ENCODE measurements at places on chromosomes 6 and 20.

- DNase-seq, result no peak
Observed at GRCh38 chr6:4662886-4663285, 113.3 kb upstream of the CDYL start.

GRCh38 chr6:14542670-14543366 is 425.2 kb downstream of the CD83 start:
- DNase-seq, result peak; percentile 68

DNA sequence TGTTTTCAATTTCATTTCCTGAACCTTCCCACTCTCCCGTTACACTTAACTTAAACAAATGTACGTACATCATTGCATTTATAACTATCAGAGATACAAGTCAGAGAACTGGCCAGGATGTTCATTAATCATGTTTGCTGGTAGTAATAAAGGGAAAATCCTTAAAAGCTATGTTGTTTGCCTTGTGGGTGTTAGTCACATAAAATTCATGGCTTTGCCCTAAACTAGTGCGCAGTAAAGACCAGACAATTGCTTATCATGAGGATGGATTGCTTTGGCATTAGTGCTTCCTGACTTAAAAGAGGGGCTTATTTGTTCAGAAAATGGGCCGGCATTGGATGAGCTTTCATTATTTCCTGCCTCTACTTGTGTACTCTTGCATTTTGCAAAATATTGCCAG is 1037.3 kb upstream of the FLRT3 start:
- DNase-seq, result no peak

GRCh38 chr6:44740566-44741120 is 353.1 kb downstream of the CDC5L start:
- DNase-seq, result no peak
